ENCODE measurements at places on chromosomes 1 and 21.

GRCh38 chr1:193179094-193179493 lies 7.3 kb downstream of the B3GALT2 start:
- no peak for DNase-seq

DNA sequence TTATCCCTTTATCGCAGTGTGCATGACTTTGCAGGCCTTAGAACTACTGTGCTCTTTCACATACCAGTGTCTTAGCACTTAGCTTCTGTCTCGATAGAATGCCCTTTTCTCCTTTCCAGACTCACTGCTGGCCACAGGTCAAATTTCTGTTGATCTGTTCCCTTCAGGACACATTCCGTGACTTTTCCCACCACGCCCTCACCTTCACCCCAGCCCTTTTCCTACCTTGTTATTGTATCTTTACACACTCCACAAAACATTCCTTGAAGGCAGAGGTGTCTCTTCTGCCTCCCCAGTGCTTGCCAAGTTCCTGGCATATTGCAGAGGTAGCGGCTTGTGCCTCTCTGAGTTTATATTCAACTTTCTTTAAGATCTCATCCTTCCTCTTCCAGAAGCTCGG lies 3.7 kb upstream of the IGSF9 start:
- no peak for DNase-seq

- DNase-seq: no peak
Observed at GRCh38 chr1:5620418-5620817, 371.8 kb downstream of the NPHP4 start.

GRCh38 chr1:197062692-197063091 lies 4.4 kb downstream of the F13B start:
- no peak for DNase-seq

DNA sequence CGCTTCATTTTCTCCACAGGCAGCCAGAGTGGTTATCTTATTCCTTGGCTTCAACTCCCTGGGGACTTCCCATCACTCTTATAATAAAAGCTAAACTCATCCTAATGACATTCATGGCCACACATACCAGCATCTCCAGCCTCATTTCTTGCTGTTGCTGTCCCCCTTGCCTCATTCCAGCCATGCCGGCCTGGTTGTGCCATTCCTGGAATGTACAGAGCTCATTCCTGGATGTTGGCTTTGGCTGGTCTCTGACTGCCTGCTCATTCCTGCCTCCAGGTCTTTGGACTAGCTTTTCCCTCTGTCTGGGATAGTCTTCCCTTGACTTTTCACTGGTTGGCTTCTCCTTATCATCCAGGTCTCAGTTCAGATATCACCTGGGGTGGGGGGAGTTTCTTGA lies 2.4 kb upstream of the PEF1 start:
- DNase-seq: no peak

DNA sequence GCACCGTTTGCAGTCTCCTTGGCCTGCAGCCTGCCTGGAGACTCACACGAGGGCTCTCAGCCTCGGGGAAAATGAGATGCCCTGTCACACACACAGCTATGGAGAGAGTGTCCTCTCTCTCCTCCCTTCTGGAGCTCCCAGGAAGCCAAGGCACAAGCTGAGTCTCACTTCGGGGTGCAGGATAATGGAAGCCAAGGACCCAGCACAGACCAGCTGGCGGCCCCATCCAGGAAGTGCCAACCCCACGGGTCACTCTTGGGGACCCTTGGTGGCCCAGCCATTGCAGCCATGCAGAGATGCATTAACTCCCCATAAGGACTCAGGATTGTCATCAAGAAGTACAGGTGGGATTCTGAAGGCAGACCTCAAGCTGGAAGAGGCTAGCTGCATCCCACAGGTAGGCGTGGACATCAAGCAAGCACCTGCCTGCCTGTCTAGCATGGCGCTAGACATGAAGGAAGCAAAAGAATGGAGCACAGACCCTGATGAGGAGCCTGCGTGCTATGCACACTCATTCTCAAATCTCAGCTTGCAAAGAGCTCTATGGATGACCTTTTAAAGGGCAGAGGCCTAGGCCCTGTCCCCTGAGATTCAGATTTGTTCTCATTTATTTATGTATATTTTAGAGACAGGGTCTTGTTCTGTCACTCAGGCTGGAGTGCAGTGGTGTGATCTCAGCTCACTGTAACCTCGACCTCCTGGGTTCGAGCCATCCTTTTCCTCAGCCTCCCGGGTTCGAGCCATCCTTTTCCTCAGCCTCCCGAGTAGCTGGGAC lies 49.9 kb downstream of the IRF2BP2 start:
- no peak for DNase-seq

- no peak for DNase-seq
Observed at GRCh38 chr1:233045588-233045987, 95.2 kb downstream of the NTPCR start.

- peak; percentile 37 for DNase-seq
Observed at GRCh38 chr1:6142036-6142621, 38.0 kb downstream of the CHD5 start.

DNA sequence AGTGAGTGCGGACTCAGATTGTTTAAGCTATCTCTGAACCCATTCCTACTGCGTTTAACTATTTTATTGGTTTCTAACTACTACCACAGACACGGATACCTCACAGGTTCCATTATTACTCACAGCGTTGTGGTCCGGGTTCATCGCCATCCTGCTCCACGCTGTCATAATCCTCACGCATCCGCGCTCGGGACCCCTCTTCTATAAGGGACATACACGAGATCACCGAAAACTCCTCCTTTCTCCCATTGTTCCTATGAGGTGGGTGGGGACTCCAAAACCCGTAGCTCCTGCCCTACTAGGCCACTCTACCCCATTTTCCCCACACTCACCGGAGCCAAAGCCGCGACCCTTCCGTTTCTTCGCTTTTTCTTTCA lies 610 bp downstream of the RBM8A start:
- no peak for DNase-seq

GRCh38 chr1:5638582-5638981 lies 353.6 kb downstream of the NPHP4 start:
- no peak for DNase-seq

DNA sequence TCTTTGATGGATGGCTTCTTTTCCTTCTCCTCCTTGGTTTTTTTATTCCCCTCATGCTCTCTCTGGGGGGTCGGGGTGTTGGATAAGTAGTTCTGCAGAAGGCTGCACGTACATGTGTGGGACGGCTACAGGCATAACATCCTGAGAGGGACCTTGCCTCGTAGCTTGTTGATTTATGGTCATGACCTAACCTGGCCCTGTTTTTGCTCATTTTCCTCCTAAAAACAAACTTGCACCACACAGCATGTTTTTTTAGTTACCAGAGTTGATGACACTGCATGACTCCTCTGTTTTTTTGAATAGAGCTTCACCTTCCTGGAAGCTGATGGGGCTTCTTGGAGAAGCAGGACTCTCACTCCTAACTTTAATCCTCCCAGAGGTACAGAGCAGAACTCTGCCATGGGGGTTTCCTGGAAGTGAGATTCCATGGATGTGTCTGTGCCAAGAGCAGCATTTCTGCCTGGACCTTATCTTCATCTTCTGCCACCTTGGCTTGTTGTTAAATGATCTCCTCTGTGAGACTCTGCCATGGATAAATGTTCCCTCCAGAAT lies 114.7 kb downstream of the PAPPA2 start:
- DNase-seq: no peak

DNA sequence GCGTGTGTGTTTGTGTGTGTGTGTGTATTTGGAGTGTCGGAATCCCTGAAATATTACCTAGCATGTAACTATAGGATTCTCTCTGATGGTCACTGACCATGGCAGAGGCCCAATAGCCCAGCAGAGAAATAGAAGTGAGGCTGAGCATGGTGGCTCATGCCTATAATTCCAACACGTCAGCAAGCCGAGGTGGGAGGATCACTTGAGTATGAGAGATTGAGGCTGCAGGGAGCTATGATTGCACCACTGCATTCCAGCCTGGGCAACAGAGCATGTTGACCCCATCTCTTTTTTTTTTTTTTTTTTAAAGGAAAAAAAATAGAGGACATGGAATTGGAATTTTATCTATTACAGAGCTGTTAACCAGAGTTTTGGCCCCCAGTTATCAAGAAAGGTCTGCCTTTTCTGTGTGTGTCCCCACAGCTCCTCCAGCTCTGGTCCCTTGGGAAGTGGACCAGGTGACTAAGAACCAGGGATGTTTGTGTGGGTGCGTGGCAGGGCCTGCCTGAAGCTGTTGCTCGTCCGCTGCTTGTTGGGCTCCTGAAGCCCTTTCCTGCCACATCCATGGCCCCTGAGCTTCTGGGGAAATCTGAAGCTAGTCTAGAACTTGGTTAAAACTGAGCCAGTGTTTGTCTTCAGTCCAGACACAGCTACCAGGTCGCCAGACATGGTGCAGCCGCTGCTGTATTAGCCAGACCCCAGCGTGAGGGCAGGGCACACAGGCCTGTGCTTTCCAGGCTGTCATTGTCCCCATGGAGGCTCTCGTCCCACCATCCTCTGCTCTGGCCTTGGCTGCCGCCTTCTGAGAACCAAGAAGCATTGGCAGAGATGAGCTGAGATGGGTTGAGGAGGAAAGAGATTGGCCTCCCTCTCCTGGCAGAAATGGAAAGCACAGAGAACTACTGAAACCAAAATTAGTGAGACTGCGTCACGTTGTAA lies 25.5 kb downstream of the CAPN9 start:
- DNase-seq: peak; percentile 78

GRCh38 chr1:86263101-86263500 lies 106.5 kb upstream of the COL24A1 start:
- no peak for DNase-seq

GRCh38 chr1:9561429-9561828 lies 22.2 kb downstream of the SLC25A33 start:
- no peak for DNase-seq

GRCh38 chr1:178237121-178237520 lies 143.2 kb downstream of the RASAL2 start:
- no peak for DNase-seq

- peak; percentile 84 for DNase-seq
Observed at GRCh38 chr1:31583995-31584868, 7.9 kb downstream of the TINAGL1 start.

- DNase-seq: no peak
Observed at GRCh38 chr1:225523263-225523950, 95.6 kb upstream of the LBR start.

DNA sequence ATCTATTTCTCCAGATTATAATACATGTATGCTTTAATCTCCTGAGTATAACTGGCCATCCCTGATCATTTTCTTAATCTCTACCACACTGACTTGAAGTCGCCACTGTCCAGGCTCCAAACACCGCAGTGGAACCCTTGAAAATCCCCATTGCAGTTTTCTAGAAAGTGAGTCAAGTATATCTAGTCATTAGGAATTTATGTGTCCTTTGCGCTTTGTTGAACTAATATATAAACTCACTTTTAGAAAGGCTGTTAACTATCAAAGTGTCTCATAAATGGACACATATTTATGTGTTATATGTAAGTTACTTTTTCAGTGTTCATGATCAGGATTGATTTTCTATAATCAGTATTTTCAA lies 211.5 kb downstream of the PATJ start:
- DNase-seq: no peak

DNA sequence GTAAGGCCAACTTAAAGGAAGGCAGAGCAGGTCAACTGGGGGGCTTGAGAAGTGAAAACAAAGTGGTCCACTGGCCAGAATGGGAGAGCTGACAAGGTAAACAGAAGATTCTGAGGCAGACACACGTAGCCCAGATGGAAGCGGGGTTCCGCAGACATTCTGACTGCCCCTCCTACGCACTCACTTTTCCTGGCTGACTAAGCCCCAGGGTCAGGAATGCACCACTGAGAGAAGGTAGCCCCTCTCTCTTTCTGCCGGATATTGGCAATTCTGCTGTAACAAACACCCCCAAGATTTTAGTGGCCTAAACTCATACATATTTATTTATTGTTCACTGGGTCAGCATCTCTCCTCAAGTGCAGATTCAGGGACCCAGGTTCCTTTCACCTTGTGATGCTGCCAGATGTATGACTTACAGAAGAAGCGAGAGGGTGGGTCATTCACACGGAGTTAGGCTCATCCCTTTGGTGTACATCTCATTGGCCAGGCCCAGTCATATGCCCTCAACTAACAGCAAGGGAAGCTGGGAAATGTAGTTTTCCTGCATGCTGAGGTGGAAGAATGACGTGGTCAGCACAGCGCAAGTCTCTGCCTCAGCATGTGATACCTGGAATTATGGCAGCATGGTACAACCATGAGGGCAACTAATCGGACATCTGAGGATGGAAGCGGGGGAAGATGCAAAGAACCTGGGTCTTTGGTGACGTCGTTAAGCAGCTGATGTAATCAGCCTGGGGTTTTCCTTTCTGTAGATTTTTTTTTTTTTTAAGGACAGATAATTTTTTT lies 43.4 kb upstream of the MRPS6 start:
- DNase-seq: no peak

DNA sequence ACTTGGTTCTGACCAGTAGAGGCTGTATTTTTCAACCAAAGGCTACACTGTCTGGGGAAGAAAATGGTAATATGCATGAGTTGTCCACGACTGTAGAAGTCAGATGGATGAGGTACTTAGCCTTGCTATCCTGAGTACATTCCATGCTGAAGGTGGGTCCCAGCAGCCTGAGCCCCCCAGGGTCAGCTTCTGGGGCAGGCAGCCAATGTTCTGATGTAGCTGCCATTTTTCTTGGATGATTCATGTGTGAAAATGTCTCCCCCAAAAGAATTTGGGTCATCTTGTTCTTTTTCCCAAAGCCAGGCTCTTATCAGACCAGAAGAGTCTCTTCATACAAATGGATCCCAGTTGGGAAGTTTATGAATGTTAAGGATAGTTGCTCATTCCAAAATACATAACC lies 172.2 kb upstream of the UBE2U start:
- no peak for DNase-seq

DNA sequence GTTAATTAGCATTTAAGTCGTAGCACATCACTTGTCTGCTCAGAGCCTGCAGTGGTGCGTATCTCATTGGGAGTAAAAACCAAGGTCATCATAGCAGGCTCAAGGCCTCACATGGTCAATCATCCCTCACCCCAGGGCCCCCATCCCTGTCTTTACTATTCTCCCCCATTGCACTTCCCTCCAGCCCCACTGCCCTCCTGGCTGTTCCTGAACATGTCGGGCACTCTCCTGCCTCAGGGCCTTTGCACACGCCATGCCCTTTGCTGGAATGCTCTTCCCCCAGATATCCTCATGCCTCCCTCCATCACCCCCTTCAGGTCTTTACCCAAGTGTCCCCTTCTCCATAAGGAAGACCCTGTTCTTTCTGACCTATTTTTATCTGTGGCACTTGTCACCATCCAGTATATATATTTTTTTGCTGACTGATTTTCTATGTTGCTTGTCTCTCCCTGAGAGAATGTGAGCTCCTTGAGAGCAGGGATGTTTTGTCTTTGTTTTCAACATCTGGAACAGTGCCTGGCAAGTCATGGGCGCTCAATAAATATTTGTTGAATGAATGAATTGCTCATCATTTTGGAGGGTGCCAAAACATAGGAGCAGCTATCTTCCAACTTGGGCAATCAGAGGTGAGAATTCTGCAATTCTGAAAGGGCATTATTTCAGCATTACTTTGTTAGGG lies 74.1 kb upstream of the POU3F1 start:
- no peak for DNase-seq

DNA sequence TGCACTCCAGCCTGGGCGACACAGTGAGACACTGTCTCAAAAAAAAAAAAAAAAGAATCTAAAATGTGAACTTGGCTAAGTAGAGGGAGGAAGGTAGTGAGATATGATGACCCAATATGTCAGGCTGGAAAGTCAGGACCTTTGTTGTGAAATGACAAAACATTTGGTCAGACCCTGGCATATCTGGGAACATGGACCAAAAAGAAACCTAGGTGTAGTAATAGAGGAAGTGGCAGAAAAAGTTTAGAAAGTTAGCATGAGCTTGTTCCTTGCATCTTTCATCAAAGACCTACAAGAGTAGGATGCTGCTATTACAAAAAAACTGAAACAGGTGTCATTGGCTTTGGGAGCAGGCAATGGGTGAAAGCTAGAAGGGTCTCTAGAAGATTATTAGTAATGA lies 7.3 kb upstream of the S100A3 start:
- no peak for DNase-seq
